ENCODE measurements at places on chromosomes 5 and 9.

- no peak for DNase-seq
Measured at GRCh38 chr9:17509701-17510100, 69.2 kb upstream of the SH3GL2 start.

DNA sequence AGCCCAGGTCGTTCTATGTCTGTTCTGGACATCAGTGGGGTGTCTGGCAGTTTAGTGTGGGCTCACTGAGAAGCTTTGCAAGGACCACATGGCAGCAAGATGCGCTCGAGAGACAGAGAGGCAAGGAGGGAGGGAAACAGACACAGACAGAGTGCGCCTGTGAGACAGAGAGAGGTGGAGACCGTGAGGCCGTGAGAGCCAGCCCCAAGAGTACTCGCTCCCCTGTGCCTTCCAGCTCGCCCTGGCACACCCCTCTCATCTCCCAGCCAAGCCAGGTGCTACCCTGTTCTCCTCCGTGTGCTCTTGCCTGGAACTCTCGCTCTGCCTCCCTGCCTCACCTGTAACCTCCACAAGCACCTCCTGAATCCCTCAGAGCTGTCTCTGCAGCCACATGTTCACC lies 106.8 kb downstream of the EHMT1 start:
- DNase-seq = no peak

DNA sequence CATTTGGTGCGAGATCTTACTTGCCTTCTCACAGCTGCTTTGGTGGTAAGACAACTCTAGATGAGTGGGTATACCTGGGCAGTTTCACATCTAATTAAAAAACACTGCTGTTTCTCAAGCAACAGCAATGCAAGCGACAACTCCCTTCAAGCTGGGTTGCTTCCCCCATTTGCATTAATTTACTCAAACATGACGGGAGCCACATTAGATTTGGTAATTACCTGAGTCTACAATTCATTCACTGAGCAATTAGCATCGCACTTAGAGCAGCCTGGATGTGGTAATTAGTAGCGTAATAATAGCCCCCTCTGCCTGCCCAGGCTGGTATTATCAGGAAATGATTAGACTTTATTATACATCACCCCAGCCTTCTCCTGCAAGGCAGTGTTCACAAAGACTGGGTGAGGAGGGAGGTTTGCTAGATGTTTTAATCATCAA lies 73.4 kb downstream of the FBXO38 start:
- no peak for DNase-seq

- no peak for DNase-seq
Measured at GRCh38 chr5:176535664-176536131, 1.5 kb downstream of the RNF44 start.

DNA sequence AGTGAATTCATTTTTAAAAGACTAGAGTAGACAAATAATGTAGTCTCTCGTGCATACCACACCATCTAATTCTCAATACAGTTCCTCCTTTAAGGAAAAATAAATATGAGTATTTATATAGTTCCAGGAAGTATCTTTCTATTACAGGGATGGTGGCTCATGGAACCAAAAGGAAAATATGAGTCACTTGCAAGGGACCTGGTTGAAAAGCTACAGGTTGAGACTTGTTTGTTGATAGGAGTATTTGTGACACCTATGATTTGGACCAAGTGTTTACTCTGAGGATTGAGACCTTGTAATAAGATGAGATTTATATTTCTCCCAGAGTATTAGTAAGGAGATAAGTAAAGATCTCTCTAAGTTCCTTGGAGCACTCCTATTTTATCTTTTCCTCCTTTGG lies 67.4 kb downstream of the CDO1 start:
- no peak for DNase-seq

DNA sequence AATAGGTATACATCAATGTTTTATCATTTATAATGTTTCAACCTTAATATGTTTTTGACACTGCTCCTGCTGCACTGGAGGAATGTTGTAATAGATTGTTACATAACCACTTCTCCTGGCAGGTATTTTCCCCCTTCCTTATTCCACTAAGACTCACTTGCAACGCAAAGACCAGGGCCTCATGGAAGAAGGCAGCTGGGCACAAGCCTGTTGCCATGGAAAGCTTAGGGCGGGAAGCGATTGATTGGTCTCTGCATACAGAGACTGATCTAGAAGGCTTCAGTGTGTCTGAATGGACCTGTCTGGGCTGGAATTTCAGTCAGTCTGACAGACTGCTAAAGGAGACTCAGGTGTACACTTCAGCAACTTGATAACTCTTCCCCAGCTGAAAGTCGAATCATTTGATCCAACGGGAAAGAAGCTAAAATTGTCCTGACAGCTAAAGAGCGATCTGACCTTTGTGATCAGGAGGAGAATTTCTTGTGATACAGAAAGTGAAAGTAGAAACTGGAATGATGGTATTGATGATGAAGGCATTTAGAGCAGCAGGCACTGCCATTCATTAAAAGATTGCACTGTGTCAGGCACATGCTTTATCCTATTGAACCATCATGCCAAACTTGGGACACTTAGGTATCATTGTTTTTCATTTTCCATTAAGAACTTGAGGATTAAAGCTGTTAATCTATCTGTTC lies 65.1 kb downstream of the GRIA1 start:
- DNase-seq = no peak

DNA sequence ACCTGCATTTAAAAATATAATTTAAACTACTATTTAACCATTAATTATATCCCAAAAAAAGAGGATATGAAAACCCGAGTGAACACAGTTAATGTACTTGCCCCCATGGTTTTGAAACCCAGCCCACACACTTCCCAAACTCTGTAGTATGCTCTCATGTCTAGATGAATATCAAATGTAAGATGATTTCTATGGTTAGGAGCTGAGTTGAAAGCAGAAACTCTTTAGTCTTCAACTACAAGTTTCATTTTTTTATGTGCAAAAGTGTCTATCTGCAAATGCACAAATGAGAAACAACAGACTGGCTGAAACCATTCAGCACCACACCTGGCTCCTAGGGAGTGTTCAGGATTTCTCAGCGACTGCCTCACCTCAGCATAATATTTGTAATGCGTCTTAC lies 183.3 kb downstream of the SEMA5A start:
- no peak for DNase-seq

DNA sequence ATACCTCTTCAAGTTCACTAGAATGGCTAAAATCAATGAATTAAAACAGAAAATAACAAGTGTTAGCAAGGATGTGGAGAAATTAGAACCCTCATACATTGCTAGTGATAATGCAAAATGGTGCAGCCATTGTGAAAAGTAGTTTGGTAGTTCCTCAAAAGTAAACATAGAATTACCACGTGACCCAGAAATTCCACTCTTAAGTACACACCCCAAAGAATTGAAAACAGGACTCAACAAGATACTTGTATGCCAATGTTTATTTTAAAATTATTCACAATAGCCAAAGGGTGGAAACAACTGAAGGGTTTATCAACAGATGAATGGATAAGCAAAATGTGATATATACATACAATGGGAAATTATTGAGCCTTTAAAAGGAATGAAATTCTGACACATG lies 70.3 kb downstream of the BARX1 start:
- no peak for DNase-seq

DNA sequence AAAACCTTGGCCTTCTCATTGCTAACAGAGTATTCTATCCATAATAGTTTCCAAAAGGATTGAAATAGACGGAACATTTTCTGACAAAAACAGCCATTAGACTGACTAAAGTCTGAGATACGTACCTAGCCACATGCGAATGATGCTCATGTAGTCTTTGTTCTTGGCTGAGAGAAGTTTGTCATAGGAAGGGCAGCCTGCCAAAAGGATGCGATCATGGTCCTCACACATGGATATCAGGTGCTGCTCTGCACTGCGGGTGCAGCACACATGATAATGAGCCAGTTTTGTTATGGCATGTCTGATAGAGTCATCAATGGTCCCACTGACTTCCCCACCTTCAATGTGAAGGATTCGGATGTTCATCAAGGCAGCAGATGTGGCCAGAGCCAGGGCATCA lies 12.3 kb downstream of the GNE start:
- DNase-seq = no peak

DNA sequence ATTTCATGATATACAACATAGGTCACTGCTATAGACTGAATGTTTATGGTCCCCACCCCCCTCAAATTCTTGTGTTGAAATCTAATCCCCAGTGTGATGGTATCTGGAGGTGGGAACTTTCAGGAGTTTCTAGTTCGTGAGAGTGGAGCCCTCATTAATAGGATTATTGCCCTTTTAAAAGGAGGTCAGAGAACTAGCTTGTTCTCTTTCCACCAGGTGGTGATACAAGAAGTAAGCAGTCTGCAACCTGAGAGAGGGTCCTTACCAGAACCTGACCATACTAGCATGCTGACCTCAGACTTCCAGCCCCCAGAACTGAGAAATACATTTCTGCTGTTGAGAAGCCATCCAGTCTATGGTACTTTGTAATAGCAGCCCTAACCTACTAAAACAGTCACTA lies 33.3 kb downstream of the TMEM161B start:
- DNase-seq = no peak

- no peak for DNase-seq
Measured at GRCh38 chr5:122180863-122181548, 51.7 kb downstream of the ZNF474 start.

- DNase-seq = no peak
Measured at GRCh38 chr9:96449523-96449844, 485 bp upstream of the HABP4 start.

DNA sequence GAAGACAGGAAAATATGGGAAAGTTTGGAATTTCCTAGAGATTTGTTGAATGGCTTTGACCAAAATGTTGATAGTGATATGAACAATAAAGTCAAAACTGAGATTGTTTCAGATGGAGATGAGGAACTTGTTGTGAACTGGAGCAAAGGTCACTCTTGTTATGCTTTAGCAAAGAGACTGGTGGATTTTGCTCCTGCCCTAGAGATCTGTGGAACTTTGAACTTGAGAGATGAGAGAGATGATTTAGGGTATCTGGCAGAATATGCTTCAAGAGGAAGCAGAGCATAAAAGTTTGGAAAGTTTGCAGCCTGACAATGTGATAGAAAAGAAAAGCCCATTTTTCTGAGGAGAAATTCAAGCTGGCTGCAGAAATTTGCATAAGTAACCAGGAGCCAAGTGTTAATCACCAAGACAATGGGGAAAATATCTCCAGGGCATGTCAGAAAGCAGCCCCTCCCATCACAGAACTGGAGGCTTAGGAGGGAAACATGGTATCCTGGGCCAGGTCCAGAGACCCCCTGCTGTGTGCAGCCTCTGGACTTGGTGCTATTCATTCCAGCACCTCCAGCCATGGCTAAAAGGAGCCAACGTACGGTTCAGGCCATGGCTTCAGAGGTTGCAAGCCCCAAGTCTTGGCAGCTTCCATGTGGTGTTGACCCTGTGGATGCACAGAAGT lies 114.3 kb upstream of the STARD4 start:
- no peak for DNase-seq

DNA sequence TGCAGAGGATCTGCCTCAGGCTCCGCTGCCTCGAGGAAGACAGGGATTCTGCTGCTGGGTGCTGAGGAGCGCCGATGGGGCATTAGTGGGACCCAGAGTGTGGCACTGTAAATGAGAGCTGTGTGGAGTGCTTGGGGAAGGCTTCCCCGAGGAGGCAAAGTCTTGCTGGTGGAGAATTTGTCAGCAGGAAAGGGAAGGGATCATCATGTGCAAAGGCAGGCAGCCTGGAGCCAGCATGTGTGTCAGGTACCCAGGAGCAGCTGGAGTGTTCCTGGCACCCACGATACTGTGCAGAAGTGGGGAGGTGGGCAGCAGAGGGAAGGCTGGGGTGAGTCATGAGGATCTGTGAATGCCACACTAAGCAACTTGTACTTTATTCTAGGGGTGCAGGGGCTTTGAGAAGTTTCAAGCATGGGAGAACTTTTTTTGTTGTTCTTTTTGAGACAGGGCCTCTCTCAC lies 12.3 kb downstream of the B4GALT7 start:
- no peak for DNase-seq

- no peak for DNase-seq
Measured at GRCh38 chr9:9538766-9539165, 1074.0 kb downstream of the PTPRD start.

GRCh38 chr9:110615498-110615897 lies 36.0 kb upstream of the SVEP1 start:
- no peak for DNase-seq

GRCh38 chr5:57804007-57804444 lies 321.4 kb upstream of the ACTBL2 start:
- no peak for DNase-seq

- no peak for DNase-seq
Measured at GRCh38 chr5:170135796-170136490, 30.2 kb downstream of the FOXI1 start.

- no peak for DNase-seq
Measured at GRCh38 chr9:76438841-76439588, 20.0 kb upstream of the GCNT1 start.

DNA sequence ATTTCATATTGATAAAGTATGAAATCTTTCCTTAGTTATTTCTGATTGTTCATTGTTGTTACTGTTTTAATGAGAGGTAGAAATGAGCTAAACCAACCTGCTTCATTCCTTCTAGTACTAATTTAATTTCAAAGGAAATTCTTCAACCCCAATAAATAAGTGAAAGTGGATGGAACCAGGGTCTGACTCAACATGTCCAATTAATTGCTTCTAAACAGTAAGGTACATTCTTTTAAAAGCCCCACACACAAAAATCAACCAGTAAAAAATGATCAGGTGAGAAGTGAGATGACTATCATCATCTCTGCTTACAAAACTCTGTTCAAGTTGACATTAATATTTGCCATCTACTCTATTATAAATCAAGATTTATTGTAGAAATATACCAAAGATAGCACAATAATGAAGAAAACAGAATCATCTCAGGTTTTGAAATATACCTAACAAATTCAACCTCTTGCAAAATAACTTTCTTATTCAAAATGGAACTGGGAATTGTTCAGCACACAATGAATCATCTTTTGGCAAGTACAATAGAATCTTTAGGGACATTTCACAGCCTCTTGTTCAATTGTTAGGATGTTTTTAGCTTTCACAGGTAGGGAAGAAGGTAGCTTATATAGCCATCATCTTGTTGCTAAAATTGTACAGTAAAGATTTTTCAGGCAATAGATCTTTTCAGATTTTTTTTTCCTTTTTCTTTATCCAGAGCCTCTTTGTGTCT lies 114.5 kb downstream of the RPS23 start:
- DNase-seq = no peak

DNA sequence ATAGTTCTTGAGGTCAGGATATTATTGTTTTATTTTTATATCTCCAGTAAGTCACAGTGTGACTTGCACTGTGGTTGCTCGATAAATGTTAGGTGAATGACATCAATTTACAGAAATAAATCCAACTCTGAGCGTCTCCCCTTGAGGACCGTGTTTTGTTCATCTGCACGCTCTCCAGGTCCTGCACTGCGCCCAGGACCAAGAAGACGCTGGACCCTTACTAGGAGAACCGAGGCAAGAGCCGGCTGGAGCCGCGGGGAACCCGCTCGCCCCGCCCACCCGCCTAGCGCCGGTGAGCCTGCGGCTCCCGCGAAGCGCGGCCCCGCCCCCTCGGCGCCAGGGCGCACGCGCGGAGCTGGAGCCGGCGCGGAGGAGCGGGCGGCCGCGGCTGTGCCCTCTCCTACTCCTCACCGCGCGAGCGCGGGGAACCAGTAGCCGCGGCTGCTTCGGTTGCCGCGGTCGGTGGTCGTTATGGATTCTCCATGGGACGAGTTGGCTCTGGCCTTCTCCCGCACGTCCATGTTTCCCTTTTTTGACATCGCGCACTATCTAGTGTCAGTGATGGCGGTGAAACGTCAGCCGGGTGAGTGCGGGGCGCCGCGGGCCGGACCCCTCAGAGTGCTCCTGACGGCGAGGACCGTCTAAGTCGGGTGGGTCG lies at the start of gene TMEM38B:
TSS of gene TMEM38B (plus strand) at position 352 of the 658 bp plus-strand sequence. CDS start at position 472, 120 bp downstream.
- DNase-seq = peak; percentile 84

GRCh38 chr5:74943905-74944304 lies 77.7 kb upstream of the FAM169A start:
- no peak for DNase-seq

- no peak for DNase-seq
Measured at GRCh38 chr9:129891569-129891968, 56.3 kb downstream of the USP20 start.
